ENCODE measurements at places on chromosomes 5 and 9. TPM values are rescaled to one million over a fixed set of nuclear protein-coding genes. Genes with fewer than 3 reads are reported as not detected.

DNA sequence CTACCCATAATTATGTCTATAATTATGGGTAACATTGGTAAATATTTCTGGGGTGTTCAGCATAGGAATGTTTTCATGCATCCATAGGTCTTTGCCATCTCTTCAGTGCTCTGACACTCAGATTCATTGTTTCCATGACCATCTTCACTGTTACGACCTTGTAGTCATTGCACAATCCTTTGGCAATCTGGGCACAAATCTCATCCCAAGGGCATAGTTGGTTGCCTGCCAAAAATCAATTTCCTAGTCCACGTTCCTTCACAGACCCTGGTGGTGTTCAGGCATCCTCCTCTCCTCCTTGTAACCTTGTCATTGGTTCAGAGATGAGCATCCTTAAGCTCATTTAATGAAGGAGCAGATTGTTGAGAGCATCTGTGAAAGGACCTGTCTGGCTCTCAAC lies 1400.7 kb downstream of the CDH12 start:
- no peak overlapping the region for H3K27ac ChIP-seq
- H3K4me3 ChIP-seq = no peak overlapping the region
- no peaks in the 10 kb centered on the region for H3K27me3 ChIP-seq
- H3K36me3 ChIP-seq = no peaks in the 10 kb centered on the region

- H3K36me3 ChIP-seq = no peaks in the 10 kb centered on the region
- no peaks in the 10 kb centered on the region for H3K4me1 ChIP-seq
- H3K27me3 ChIP-seq = no peaks in the 10 kb centered on the region
- DNase-seq = no peak
- no peak overlapping the region for H3K27ac ChIP-seq
These were observed 79.1 kb upstream of the CPEB4 start for GRCh38 chr5:173809014-173809413.

- DNase-seq = no peak
- no peaks in the 10 kb centered on the region for H3K36me3 ChIP-seq
- no peaks in the 10 kb centered on the region for H3K27me3 ChIP-seq
- H3K4me1 ChIP-seq = peaks cover 12% of the 10 kb centered on the region
These were observed 12.9 kb downstream of the RASGRF2 start for GRCh38 chr5:80973027-80973426.

- H3K27ac ChIP-seq = no peak overlapping the region
- no peak for DNase-seq
- H3K4me3 ChIP-seq = no peak overlapping the region
- no peaks in the 10 kb centered on the region for H3K27me3 ChIP-seq
These were observed 220.1 kb upstream of the MSX2 start for GRCh38 chr5:174504266-174504726.

- no peak overlapping the region for H3K4me3 ChIP-seq
- no peaks in the 10 kb centered on the region for H3K27me3 ChIP-seq
These were observed 47.1 kb downstream of the ANKH start for GRCh38 chr5:14824499-14824898.

GRCh38 chr9:111282845-111283244 lies 47.2 kb downstream of the OR2K2 start:
- no peaks in the 10 kb centered on the region for H3K27me3 ChIP-seq
- H3K27ac ChIP-seq = no peak overlapping the region
- H3K36me3 ChIP-seq = no peaks in the 10 kb centered on the region

GRCh38 chr5:106906199-106906598 lies 764.5 kb downstream of the EFNA5 start:
- no peak overlapping the region for H3K4me3 ChIP-seq
- no peak for DNase-seq
- no peaks in the 10 kb centered on the region for H3K4me1 ChIP-seq
- H3K27ac ChIP-seq = no peak overlapping the region
- H3K36me3 ChIP-seq = no peaks in the 10 kb centered on the region

GRCh38 chr9:68416936-68417564 lies 60.6 kb downstream of the PGM5 start:
- no peak for DNase-seq
- no peak overlapping the region for H3K27ac ChIP-seq
- H3K27me3 ChIP-seq = no peaks in the 10 kb centered on the region

GRCh38 chr5:82439750-82440445 lies 161.7 kb upstream of the RPS23 start:
- no peak overlapping the region for H3K4me3 ChIP-seq
- no peaks in the 10 kb centered on the region for H3K36me3 ChIP-seq
- no peak overlapping the region for H3K27ac ChIP-seq
- no peaks in the 10 kb centered on the region for H3K4me1 ChIP-seq
- H3K27me3 ChIP-seq = no peaks in the 10 kb centered on the region
- DNase-seq = no peak

- H3K27me3 ChIP-seq = no peaks in the 10 kb centered on the region
- no peak for DNase-seq
- peaks cover 7% of the 10 kb centered on the region for H3K4me1 ChIP-seq
- no peak overlapping the region for H3K27ac ChIP-seq
- H3K36me3 ChIP-seq = no peaks in the 10 kb centered on the region
These were observed 17.3 kb downstream of the RNF130 start for GRCh38 chr5:180054226-180054625.

RPS23 gene
- 1,596 TPM for total RNA-seq

ARL14EPL gene
- not detected for total RNA-seq

C5orf52 gene
- total RNA-seq = not detected

Measured in thyroid gland (tissue), 4 donors.